ENCODE measurements at places on chromosomes 4 and X. TPM values are rescaled to one million over a fixed set of nuclear protein-coding genes. Genes with fewer than 3 reads are reported as not detected.

DNA sequence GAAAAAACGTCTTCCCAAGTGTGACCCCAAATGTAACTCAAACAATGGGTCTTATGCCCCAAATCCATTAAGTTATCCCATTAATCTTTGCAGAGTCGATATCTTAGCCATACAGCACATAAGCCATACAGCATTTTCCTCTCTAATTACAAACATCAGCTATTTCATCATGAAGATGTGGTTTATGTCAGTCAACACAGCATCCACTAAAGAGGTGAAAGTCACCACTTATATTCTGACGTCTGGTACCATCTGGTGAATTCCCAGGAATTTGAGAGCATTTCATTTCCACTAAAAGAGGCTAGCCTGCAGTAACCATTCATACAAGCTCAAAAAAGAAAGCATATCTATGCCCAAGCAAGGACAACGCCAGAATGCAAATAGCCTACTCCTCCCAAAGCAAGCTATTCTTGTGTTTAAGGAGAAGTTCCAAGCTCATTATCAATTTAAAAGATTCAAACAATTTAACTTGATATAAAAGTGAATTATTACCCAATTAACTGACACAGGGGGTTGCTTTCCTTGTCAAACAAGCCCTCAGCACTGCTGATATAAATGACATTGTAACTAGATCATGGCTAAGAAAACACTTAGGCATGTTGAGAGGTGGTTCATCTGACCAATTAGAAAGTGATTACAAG, 203.3 kb downstream of the ANTXR2 start:
- DNase-seq = no peak

DNA sequence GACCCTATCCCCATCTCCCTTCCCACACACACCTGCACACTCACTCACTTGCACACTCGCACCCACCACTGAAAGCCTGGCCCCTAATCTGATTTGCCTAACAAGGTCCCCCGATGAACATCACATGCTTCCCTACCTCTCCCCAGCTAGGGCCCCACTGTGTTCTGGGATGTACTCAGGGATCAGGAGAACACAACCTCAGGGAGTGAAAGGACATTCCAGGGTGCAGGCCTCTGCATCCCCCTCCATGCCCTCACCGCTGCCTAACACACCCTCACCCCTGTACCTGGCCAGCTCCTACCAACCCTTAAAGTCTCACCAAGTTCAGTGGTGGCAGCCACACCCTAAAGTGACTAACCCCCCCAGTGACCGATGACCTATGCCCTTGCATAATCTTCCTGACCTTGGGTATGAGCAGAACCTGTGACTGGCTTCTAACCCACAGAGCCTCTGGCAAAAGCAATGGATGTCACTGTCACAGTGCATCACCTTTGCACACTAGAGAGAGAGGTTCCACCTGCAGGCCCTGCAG, 2.4 kb upstream of the AFAP1 start:
- no peak for DNase-seq

DNA sequence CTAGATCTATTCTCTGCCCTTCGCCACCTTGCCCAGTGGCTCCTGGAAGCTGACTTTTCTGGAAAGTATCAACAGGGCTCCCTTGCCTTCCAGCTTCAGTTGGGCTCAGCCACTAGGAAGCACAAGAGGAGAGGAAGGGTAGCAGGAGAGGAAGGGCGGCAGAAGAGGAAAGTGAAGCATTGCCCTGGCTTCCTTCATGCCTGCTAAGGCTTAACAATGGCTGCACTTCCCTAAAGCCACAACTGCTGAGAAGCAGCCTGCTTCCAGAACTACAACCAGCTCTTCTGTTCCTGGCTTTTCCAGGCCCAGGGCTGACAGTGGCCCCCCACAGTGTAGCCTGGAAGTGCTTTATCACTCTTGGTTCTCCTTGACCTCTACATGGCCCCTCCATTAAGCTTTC, 29.1 kb upstream of the PGM2 start:
- no peak for DNase-seq

DNA sequence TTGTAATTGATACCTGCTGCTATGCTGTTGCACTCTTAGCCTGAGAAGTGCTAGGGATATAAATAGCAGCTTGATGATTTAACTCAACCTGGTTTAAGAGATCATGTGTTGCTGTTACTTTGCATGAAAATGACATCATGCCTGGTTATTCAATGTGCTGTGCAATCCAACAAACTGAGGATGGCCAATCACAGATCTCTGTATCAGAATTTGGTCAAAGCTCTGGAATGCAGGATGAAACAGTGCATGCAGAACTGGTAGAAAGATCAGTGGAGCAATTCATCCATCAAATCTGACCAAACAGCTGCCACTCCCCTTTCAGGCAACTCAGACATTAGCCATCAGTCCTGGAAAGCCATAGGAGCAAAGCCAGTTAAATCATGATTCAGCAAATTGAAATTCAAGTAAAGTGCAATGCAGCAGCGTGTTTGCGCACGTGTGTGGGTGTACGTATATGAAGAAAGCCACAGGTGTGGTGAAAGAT, 160.3 kb upstream of the RASGEF1B start:
- no peak for DNase-seq

DNA sequence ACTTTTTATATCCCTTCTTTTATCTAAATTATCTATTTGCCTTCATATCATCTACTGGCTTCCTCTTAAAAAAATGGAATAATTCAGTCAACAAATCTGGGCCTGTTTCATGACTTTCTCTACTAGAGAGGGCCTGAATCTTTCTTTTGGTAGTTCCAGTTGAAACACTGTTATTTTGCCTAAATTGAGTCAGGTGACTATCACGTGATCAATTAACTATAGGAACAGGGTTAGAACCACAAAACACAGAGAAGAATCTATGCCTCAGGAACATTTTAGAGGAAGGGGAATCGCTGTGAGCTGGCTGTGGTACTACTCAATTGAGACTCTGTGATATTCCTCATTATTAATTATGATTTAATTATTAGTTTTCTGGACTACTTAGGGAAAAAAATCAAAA, 736.7 kb upstream of the PITX2 start:
- DNase-seq = no peak

DNA sequence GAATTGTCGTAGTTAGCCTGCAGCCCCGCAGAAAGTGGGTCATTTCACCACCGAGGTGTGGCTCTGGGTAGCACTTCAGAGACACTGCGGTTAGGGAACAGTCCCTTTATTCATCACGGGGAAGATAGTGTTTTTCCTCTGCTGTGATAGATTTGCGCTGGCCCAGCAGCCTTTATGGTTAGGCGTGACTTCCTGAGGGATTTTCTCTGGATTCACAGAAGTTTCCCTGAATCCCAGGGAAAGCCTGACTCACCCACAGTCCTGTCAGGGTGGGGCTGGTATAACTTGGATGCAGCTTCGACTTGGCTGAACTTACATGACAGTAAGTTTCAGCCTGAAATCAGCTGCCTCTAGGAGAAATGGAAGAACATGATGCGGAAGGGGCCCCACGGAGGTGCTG, 196.3 kb upstream of the HHIP start:
- DNase-seq = no peak

DNA sequence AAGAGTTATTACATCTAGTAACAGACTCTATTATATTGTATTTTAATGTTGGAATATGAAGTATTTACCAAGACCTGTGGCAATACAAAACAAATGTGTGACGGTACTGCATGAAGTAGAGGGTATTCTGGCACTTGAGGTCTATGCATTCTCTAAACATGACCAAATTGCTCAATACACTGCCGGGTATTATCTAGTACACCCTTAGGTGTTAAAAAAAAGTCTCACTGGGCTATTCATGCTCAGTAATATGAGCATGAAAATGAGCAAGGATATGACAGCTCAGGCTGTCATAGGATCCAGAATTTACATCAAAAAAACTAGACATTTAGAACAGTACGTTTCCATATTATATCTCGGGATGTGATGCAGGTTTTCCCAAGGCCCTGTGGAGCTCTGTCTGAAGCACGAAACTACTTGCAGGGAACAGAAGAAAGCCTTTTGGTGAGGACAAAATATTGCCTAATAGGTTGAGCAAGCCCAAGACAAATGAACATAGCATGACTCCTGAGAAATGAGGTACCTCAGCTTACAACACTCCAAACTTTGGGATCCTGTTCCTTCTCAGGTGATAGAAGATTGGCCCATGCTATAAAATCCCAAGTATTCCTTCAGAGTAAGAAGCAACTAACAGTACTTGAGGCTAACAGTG, 74.1 kb upstream of the MAOA start:
- no peak for DNase-seq

DNA sequence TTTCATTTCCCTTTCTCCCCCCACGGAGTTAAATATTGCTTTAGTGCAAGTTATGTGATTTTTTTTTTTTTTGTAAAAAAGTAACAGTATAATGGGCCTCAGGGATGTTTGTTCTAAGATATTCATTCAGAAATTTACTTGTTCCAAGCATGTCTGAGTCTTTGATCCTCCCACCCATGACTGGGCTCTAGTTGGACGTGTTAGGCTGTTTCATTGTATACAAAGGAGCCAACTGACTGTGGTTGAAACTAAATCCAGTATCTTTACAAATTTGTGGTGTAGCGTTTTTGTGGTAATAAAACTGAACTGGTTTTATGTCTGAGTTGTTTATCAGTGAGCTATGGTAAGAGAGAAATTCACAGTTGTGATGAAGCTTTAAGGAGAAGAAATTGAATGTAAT, 74.1 kb downstream of the DOCK11 start:
- DNase-seq = no peak

BEX1 gene
- polyA plus RNA-seq = 170 TPM

WDR17 gene
- 1.1 TPM for polyA plus RNA-seq

GPR34 gene
- not detected for polyA plus RNA-seq

GUCY1B1 gene
- polyA plus RNA-seq = 0.38 TPM

APBB2 gene
- 56.6 TPM for polyA plus RNA-seq

All from SK-N-SH (cell line).